Activated CD8-positive, alpha-beta memory T cell treated with anti-CD3 and anti-CD28 coated beads for 4 hours (primary cell): ENCODE measurements at places on chromosomes 6 and 20.

DNA sequence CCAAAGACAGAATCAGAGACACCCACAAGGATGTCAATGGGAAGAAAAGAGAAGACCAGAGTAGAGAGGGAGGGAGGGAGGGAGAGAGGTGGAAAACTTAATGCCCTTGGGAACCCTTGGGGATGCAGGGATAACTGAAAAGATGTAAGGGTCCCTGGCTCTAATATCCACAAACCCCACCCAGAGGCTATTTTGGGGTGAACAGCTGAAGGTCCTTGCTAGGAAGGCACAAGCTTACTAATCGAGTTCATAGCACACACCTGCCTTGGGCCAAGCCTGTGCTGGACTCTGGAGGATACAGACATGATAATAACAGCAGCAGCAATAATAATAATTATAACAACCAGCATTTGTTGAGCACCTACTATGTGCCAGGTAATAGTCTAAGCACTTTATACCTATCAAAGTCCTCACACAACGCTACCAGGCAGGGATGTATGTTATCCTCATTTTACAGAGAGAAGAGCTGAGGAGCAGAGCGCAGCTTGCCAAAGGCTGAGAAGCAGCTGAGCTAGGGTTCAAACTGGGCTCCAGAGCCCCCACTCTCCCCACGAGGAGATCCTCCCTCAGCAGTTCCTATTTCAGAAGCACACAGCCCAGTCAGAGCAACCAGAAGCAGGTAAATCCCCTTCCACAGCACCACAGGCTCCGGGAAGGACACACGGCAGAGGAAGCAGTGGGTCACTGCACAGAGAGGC is 174.2 kb downstream of the ANKRD60 start:
- no peak for DNase-seq

- DNase-seq = peak; percentile 45
Observed at GRCh38 chr6:136607932-136608772, 57.9 kb upstream of the MAP7 start.

DNA sequence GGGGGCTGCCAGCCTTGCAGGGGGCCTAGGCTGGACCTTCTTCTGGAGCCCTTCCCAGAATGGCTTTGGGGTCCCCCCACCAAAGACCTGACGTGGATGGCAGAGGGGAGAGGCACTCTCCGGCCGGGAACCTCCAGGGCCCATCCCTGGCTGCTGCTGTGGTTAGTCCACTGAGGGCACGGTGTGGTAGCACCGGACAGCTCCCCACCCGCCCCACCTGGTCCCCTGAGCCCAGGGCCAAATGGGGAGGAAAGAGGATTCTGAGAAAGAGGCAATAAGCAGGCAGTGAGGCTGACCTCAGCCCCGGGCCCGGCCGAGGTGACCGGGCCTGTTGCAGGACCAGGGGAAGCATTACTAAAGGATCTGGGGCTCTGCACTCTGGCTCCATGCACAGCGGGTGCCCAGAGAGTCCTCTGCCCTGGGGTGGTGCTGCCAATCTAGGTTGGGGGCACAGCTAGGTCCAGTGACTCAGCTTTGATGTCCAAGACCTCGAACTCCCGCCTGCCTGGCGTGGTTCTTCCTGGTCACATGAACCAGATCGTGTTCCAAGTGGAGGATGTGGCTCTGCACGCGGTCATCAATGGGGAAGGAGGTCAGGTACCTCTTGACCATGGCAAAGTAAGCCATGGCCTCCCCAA is 2.2 kb downstream of the CENPB start:
- no peak for DNase-seq

DNA sequence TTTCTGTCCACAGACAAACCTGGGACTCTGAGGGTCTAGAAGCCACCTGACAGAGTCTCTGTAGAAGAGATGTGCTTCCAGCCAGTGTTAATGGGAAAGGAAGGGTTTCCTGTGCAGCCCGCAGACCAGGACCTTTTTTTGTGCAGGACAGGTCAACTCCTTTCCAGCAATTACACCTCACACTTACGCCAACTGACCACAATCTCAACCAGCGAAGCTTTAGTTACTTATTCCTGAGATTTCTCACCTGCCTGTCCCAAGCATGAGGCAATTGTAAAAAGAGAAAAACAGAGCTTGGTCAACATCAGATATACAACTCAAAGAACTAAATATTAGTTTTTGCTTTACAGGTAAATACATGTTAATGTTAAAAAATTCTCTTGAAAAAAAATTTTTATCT is 393.8 kb upstream of the ID4 start:
- DNase-seq = no peak

- no peak for DNase-seq
Observed at GRCh38 chr6:163248051-163248450, 166.5 kb upstream of the QKI start.

GRCh38 chr6:164013480-164014208 is 599.1 kb downstream of the QKI start:
- no peak for DNase-seq

GRCh38 chr6:139612135-139612465 is 237.7 kb upstream of the CITED2 start:
- no peak for DNase-seq

GRCh38 chr6:118618676-118619377 is 32.6 kb downstream of the CEP85L start:
- peak; percentile 39 for DNase-seq

DNA sequence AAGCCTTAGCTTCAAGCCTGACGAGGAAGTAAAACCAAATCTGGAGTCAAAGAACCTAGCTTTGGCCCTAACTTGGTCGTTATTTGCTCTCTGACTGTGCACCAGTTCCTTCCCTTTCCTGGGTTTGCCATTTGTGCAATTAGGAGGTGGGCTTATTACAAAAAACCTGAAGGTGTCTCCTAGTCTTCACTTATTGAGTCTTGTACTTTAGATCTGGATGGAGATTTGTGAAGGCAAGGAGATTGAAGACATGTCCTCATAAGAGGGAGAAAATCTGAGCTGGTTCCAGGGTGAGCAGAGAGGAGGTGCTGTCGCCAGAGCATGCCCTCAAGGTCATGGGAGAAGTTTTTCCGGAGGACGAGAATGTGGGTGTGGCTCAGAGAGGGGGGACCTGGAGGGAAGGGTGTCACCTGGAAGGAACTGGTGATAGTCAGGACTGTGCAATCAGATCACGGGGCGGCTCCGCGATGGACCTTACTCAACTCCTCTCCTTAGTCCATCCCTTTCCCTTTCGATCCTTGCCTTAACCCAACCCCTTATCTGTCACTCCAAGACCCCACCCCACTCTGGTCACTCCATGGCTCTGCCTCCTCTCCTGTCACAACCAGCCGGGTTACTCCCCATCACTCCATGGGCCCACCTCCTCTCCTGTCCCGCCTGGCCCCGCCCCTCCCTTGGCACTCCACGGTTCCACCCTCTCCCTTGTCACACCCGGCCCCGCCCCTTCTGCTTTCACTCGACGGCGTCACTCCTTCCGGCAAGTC is 588 bp upstream of the ACSS2 start:
- no peak for DNase-seq

DNA sequence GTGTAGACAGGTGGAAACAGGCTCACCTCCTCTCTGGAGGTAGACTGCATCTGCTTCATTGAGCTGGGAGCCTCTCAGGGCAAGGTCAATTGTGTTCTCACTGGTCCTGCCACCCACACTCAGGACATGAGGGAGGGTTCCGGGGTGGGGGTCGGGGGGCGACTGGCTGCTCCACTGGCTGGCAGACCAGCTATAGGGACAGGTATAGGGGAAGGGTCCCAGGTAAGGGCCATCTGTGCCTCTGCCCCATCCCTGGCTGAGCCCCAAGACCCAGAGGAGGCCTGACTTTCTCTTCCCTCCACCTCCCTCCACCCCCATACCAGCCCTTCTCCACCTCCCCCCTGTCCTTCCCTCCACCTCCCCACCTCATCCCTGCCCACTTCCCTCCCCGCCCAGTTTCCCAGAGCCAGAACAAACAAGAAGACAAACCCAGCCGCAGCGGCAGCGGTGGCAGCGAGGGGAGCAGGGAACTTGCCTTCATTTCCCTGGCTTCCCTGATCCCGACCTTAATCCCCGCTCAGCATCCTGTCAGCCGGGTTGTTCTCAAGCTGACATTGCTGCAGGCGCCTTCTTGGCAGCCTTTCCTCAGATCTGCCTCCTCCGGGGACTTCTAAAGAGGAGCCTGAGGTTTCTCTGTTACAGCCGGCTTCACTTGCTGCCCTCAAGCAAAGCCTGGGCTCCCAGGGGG is 18.3 kb upstream of the FOXP4 start:
- DNase-seq = no peak

DNA sequence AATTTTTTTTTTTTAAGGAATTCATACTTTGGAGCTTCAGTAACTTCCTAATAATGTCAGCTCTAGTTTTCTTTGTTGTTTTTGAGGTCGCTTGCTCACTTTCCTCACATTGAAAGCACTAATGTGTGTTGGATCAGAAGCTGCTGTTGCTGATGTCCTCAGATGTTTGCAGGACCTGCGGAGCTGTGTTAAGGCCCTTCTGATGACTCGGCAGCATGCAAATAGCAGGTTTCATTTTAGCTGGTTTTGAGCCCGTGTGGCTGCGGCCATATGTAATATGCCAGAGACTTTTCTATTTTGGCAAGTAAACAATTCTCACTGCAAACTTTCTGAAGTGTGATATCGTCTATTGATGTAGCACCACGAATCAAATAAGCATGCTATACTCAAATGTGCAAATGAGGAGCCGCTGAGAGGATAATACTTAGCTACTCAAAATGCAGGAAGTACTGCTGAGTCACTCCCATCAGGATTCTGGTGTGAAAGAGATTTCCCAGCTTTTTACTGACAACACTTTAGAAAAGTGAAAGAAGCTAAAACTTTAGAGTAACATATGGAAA is 187.8 kb downstream of the SASH1 start:
- DNase-seq = no peak

- DNase-seq = no peak
Observed at GRCh38 chr20:33791959-33792597, 19.1 kb upstream of the CHMP4B start.

- no peak for DNase-seq
Observed at GRCh38 chr6:39137245-39137644, 22.3 kb upstream of the SAYSD1 start.

- DNase-seq = no peak
Observed at GRCh38 chr6:9437836-9438235, 977.0 kb downstream of the TFAP2A start.

GRCh38 chr6:107154131-107154800 is 39.0 kb upstream of the BEND3 start:
- no peak for DNase-seq

- DNase-seq = no peak
Observed at GRCh38 chr6:15616261-15616660, 46.6 kb downstream of the DTNBP1 start.

DNA sequence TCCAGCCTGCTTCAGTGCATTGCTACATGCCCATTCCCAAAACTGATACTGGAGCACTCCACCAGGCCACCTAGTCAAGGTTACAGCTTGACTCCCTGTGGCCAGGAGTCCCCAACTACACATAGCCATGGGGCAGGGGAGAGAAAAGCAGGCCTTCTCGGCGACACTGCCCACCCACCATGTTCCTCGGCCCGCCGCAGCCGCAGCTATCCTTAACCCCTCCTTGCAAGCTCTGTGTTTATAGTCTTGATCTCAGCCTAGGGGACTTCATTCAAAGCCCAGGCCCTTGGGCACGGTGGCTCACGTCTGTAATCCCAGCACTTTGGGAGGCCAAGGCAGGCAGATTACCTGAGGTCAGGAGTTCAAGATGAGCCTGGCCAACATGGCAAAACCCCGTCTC is 39.2 kb upstream of the FAM50B start:
- no peak for DNase-seq

- no peak for DNase-seq
Observed at GRCh38 chr6:38004908-38005307, 185.4 kb downstream of the ZFAND3 start.

GRCh38 chr6:37821446-37821845 is 1.9 kb downstream of the ZFAND3 start:
- DNase-seq = no peak

DNA sequence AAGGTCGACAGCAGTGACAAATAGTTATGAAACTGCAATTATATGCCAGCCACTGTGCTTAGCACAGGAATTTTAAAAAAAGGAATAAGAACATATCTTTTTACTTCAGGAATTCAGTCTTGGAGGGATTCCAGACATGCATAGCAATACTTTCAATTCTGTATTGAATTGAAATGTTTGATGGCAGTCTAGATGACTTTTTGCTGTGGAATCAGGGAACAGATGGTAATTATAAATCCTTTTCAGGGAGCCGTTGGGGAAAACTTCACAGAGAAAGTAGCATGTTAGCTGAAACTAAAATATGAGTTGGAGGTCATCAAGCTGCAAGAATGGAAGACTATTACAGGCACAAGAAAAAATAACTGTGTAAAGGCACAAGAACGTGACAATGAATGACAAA is 74.8 kb downstream of the IMPG1 start:
- DNase-seq = no peak

DNA sequence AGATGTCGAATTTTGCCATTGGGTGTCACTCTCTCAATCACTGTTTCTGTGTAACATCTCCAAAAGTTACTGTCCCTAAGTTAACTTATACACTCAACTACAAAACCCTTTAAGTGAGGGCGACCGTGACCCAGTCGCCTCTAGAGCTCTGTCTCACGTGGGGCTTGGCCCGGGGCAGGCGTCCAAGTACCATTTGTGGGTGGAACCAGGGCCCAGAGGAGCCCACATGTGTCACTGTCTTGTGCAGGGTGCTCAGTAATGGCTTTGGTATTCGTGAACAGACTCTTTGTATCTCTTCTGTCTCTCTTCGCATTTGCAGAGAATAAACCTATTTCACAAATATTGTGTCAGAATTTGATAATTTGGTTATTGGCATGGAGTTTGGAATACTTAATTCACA is 109.9 kb upstream of the THBS2 start:
- no peak for DNase-seq

DNA sequence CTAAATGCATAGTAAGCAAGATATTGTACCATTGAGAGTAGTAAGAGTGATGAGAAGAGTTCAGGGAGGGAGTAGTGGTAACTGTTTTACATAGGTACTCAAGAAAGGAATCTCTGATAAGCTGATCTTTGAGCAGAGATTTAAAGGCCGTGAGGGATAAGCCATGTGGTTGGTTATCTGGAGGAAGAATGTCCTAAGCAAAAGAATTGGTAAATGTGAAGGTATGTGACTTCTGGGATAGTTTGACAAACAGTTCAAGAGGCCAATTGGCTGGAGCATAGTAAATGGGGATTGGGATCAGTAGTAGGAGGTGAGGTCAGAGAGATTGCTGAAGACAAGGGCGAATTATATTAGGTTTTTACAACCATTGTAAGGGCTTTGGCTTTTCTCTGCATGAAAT is 40.1 kb downstream of the PLCB1 start:
- DNase-seq = no peak

GRCh38 chr6:106527979-106528378 is 101.3 kb downstream of the RTN4IP1 start:
- no peak for DNase-seq

- no peak for DNase-seq
Observed at GRCh38 chr6:142242269-142242668, 59.5 kb upstream of the ADGRG6 start.

DNA sequence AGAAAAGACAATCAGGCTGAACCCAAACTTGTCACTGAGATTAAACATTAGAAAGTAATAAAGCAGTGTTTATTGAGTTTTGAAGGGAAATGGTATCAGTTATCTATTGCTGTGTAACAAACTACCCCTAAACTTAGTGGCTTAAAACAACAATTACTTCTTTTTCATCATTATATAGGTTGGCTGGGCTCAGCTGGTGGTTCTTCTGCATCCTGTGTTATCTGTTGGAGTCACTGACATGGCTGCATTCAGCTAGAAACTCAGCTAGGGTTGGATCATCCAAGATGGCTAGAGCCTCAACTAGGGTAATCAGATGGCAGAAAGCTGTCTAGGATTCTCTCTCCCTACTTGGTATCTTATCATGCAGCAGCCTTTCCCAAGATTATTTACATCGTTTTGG is 12.5 kb upstream of the RIN2 start:
- DNase-seq = no peak
